Naive thymus-derived CD8-positive, alpha-beta T cell (primary cell): ENCODE measurements at places on chromosomes 7 and 10. TPM values are rescaled to one million over a fixed set of nuclear protein-coding genes. Genes with fewer than 3 reads are reported as not detected.
A peak's percentile ranks its signal among the peaks of the same experiment; 100 is the strongest.

DNA sequence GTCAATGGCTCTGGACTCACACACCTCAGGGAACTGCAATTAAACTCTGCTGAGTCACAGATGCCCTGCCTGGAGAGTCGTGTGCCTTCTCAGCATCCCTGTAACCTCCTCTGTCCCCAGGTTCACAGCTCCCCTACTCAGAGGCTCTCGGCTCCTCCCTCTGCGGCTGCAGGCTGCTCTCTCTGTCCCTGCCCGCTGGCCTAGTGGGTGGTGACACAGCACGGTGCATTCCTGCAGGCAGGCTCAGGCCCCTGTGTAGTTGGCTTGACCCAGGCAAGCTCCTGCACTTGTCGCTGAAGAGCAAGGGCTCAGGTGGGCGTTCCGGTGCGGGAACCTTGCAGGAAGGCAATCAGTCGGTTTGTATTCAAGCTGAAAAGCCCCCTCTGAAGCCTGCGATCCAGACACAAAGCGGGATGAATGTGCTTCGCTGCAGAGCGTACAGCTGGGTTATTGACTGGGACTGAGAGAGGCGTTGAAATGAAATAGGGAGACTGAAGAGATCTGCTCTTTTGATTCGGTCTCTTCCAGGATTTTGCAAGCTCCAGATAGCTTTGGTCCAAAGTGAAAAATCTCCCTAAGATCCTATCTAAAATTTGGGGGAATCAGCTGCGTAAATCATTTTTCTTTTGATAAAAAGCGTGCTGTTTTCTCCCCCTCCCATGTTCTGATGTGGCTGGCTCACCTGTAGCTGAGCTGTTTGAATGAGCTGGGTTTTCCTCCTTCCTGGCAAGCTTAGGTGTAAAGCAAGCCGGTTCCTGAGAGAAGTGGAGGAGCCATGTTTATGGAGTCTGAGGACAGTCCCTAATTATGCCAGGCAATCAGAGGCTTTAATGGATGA is 208.7 kb upstream of the PHYHIPL start:
- DNase-seq, result no peak

The FMC1 gene
- 11.5 TPM for total RNA-seq

DNA sequence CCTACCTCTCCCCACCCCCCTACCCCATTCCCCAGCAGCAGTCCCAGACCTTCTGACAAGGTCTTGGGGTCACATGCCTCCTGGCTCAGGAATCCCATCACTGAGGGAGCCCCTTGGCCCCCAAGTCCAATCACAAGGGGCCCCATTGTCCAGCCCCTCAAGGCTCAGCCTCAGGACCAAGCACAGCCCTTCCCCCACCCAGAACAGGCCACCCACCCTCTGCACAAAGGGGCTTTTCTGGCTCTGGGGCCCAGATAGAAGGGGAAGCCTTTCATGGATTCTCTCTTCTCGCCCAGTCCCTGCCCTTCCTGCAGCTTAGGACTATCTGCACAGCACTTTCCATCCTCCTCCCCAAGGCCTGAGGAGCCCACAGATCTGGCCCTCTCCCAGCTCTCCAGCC is 4.8 kb downstream of the FBXL15 start:
- DNase-seq, result no peak

DNA sequence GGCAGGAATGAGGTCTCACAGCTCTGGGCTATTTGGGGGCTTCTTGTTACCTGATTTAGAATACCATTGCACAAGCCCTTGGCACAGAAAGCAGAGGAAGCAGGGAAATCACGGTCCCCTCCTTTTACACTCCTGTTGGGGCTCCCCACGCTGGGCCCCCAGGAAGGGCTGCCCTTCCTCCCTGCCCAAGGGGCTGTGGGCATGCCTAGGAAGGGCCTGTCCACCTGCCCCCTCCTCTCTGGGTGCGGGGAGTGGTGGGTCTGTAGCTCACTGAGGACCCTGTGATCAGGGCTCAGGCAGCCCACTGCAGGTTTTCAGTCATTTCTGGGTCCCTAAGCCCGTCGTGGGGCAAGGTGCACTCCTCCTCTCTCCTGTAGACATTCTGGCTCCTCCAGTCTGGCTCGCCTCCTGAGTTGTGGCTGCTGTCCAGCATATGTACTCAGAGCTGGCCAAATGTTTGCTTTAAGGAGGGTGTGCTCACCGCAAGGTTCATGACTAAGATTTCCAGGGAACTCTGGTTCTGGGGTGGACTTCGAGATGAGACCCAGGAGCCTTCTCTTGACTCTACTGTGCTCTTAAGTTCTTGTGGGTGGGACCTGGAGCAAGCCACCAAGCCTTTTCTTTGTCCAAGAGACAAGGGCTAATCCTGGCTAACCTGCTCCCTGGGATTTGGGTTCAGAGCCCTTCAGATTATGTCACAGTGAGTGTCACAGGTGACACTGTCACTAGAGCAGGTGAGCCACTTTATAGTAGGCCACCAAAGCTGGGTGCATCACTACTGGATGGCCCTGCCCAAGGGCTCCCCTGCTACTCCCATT is 56.0 kb downstream of the TACR2 start:
- DNase-seq, result no peak

GRCh38 chr10:110820321-110820814 is 51.4 kb upstream of the PDCD4 start:
- DNase-seq, result no peak

- DNase-seq, result no peak
Measured at GRCh38 chr7:130369110-130369711, 11.1 kb upstream of the CPA1 start.

- DNase-seq, result no peak
Measured at GRCh38 chr10:10138685-10139084, 879.0 kb upstream of the CELF2 start.

GRCh38 chr7:99642027-99642426 is 25.3 kb downstream of the ZSCAN25 start:
- no peak for DNase-seq

The CLDN4 gene
- not detected for total RNA-seq

- no peak for DNase-seq
Measured at GRCh38 chr10:72563327-72563932, 62.4 kb downstream of the MICU1 start.

The TAS2R4 gene
- 3.3 TPM for total RNA-seq

DNA sequence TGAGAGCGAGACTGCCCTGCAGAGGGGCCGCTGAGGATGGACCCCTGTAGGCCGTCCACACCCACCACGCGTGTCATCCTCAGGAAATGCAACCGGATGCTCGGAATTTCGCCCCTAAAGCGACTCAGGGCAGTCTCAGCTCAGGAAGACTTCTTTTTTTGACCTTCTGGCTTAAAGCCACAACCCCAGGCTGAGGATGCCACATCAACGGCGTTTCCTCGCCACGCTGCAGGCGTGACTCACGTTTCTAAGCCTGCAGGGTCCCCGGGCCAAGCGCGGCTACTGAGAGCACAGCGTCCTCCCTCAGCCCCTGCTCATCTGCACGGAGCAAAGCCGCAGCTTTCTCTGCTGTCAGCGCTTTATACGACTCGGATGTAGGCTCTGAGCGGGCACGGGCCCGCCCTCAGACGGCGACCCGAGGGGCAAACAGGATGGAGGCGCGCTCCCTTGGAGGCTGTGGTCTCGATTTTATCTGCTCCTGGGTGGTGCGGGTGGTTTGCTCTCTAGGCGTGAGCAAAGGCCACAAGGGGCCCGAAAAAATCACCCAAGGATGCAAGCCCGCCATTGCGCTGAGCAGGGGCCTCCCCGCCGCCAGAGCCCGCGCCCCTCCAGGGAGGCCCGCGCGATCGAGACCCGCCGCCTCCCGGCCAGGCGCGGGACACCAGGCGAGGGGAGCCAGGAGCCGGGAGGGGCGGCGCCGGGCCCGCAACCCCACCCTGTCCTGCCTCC is 726 bp upstream of the INSIG1 start:
- DNase-seq, result peak; percentile 88

DNA sequence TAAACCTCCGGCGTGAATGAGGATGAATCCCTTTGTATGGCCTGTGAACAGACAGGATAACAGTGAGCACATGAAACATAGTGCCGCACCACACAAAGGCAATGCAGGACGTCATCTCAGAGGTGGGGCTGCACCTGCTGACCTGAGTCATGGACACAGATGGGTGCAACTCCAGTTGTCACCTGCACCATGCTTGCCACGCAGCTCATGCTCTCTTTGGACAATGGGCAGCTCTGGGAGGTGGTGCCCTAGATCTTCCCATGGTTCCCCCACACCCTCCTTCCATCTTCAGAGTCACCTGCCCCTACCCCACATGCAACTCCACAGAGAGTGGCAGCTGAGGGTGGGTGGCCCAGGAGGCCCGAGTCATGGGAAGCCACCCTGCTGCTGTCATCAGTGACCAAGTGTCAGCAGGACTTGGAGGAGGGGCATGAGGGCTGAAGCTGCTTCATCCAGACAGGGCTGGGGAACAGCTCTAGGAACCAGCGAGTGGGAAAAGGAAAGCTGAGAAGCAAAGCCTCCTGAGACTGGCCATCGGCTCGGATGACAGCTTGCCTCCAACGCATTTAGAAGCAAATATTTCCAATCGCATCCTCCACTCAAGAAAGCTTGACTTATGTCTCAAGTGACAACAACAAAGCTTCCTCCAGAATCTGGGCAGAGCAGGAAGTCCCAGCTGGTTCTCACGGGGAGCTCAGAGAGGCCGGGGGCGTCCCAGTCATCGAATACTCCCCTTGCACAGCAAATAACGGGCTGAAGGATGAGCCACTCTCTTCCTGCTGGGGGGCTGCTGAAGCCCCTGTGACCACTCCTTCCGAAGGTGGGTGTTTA is 27.1 kb downstream of the VIPR2 start:
- DNase-seq, result no peak

The SLC26A5 gene
- total RNA-seq, result not detected

GRCh38 chr7:9582824-9583223 is 1149.4 kb downstream of the NXPH1 start:
- DNase-seq, result no peak

DNA sequence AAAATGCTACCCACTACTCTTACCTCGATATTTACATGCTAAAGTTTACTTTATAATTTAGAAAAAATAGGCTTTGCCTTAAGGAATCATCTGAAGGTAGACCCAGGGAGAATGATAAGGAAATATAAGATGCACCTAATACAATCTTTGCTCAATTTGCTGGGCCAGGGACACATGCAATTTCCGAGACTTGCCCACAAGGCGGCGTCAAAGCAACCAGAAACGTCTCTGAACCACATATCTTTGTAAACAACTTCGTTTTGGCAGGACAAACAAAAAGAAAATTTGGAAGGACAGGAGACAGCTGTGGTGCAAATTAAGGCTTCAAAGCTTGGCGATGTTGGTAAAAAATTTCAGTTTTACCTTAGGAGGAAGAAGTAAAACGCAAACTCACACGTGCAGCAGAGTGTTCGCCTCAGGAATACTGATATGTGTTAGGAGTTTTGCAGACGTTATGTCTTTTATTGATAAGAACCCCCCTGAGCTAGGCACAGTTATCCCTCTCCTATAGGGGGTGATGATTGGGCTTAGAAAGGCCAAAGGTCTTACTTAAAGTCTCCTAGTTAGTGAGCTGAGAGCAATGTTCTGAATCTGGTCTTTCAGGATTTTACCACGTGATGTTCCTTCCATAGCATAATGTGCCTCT is 134.3 kb downstream of the PRKCQ start:
- DNase-seq, result peak; percentile 34

- no peak for DNase-seq
Measured at GRCh38 chr7:140197218-140197890, 20.6 kb upstream of the KDM7A start.

- no peak for DNase-seq
Measured at GRCh38 chr10:122249991-122250750, 20.9 kb upstream of the BTBD16 start.

- no peak for DNase-seq
Measured at GRCh38 chr10:99337311-99337811, 8.2 kb downstream of the CNNM1 start.

DNA sequence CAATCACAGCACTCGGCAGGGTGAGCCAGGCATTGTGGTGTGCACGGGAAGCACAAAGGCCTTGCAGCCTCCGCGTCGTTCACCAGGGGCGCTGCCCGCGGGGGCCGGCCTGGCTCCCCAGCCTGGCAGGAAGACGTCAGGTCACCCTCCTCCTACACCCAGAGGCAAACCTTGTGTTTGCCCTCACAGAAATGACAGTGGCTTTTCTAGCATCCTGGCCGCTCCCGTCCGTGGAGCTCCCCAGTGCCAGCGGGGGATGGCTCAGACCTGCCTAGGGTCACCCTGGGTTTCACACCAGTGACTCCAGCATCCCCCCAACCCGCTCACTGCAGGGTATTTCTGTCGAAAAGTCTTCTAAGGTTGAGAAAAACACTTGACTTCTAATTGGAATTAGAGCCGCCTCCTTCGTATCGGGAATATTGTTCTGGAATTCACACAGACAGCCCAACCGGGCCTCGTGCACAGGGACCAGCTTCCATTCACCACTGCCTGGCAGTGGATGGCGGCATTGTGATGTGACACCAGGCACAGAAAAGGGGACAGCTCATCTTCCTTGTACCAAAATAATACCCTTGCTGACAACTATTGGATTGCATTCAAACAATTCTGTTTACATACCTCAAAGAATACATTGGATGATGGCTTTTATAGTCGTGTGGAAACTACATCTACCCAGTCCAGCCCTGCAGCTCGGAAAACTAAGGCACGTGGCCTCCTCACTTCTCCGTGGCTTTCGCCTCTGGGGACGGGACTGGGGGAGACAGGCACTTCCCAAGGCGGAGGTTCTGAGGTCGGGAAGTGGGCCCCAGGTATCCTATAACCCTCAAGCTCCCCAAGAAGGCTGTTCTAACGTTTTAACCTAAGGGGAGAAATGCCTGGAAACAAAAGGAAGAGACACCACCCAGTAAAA is 109.0 kb downstream of the EBF3 start:
- no peak for DNase-seq

- no peak for DNase-seq
Measured at GRCh38 chr10:36188461-36188860, 546.4 kb upstream of the FZD8 start.

The FANK1 gene
- total RNA-seq, result 0.96 TPM

GRCh38 chr7:107744345-107744750 is 406 bp downstream of the CBLL1 start:
- no peak for DNase-seq

- no peak for DNase-seq
Measured at GRCh38 chr10:106566873-106567272, 597.6 kb downstream of the SORCS1 start.

The PTN gene
- total RNA-seq, result not detected
